Esophagus muscularis mucosa (tissue), 4 donors: ENCODE measurements at places on chromosomes 4 and X. TPM values are rescaled to one million over a fixed set of nuclear protein-coding genes. Genes with fewer than 3 reads are reported as not detected.

The FAAH2 gene
- 0.97 TPM for total RNA-seq

The BEX1 gene
- 2.5 TPM for total RNA-seq

The POU4F2 gene
- not detected for total RNA-seq

The BMPR1B gene
- 15.5 TPM for total RNA-seq

The PNMA6A gene
- total RNA-seq = 1.8 TPM

GRCh38 chr4:35559559-35560365 lies 684.6 kb downstream of the ARAP2 start:
- DNase-seq = no peak
- no peak overlapping the region for H3K4me3 ChIP-seq
- H3K27me3 ChIP-seq = no peaks in the 10 kb centered on the region
- no peaks in the 10 kb centered on the region for H3K36me3 ChIP-seq

DNA sequence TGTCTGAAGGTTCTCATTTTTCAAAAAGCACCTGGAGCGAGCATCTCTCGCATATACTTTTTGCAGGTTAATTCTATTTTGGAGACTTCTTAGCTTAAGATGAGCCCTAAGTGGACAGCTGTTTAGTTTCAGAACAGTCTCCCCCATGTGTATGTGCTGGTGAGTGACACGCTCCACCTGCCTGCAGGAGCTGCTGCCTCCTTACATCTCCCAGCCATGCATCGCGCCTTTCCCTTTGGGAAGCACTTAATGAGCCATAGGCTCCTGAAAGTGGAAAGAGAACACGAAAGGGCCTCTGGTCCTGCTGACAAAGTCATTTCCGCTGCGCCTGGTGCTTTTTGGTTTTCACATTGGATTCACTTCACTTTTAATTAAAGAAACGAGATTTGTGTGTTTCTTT lies 56.1 kb downstream of the TRIML2 start:
- no peaks in the 10 kb centered on the region for H3K27me3 ChIP-seq
- no peak overlapping the region for H3K4me3 ChIP-seq
- H3K36me3 ChIP-seq = no peaks in the 10 kb centered on the region
- no peak for DNase-seq

DNA sequence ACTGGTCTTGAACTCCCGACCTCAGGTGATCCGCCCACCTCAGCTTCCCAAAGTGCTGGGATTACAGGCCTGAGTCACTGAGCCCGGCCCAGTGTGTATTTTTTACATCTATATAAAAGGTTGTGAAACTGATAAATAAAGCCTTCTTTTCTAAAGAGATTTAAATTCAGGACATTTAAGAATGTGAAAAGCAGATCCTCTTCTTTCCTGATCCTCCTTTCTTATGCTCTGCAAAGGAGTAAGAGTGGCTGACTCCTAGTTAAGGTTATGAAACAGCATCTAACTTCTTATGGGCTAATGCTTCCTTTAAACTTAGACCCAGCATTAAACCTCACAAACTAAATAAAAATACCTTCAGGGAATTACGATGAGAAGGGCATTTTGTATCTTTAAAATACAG lies 197.7 kb upstream of the MAB21L2 start:
- no peak for DNase-seq
- no peaks in the 10 kb centered on the region for H3K4me1 ChIP-seq
- H3K36me3 ChIP-seq = no peaks in the 10 kb centered on the region
- H3K27ac ChIP-seq = no peak overlapping the region
- no peak overlapping the region for H3K4me3 ChIP-seq

GRCh38 chr4:73586666-73587065 lies 33.6 kb downstream of the RASSF6 start:
- DNase-seq = no peak
- no peak overlapping the region for H3K27ac ChIP-seq
- H3K4me1 ChIP-seq = peaks cover 14% of the 10 kb centered on the region

DNA sequence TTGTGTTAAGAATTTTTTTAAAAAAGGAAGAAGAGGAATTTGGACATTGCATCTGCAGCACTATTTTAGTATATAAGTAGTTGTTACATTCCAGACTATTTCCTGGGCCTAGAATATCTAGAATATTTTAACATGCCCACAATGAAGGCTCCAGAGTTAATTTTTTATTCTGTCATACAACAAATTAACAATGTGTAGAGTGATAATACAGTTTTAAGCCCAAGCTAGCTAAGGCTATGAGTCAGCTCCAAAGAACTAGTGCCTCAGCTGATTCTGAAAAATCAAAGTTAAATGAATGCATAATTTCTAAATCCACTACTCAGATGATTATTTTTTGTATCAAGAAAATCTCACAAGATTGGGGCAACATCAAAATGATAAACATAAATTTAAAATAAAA lies 231.4 kb downstream of the PRDM5 start:
- H3K4me1 ChIP-seq = peaks cover 22% of the 10 kb centered on the region
- no peak overlapping the region for H3K27ac ChIP-seq
- no peaks in the 10 kb centered on the region for H3K36me3 ChIP-seq
- DNase-seq = no peak
